ENCODE measurements at places on chromosomes 13 and 19.
A peak's percentile ranks its signal among the peaks of the same experiment; 100 is the strongest.

DNA sequence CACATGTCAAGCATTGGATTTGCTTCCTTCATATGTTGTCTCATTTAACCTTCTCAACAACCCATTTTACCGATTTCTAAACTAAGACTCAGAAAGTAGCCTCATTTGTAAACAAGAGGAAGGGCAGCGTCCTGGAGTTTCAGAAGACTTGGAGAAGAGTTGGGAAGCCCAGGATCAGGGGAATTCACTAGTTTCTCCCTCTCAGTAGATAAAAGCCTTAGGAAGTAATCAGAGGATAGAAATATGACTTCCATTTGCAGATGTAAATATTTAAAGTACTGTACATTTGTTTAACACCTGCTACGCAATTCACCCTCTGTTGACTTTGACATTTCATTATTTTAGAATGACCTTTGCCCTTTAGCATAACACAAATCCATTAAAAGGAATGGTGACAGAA, 216.4 kb downstream of the DCT start:
- no peak for DNase-seq

DNA sequence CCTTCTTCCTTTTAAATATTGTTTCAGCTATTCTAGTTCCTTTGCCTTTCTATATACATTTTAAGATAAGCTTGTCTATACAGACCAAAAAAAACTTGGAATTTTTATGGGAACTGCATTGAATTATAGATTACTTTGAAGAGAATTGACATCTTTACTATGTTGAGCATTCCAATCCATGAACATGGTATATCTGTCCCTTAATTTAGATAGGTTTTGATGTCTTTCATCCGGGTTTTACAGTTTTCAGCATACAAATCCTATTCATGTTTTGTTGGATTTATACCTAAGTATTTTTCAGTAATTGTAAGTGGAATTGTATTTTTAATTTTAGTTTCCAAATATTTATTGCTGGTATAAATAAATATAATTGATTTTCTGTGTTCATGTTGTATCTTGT, 12.2 kb upstream of the IFNL1 start:
- no peak for DNase-seq

DNA sequence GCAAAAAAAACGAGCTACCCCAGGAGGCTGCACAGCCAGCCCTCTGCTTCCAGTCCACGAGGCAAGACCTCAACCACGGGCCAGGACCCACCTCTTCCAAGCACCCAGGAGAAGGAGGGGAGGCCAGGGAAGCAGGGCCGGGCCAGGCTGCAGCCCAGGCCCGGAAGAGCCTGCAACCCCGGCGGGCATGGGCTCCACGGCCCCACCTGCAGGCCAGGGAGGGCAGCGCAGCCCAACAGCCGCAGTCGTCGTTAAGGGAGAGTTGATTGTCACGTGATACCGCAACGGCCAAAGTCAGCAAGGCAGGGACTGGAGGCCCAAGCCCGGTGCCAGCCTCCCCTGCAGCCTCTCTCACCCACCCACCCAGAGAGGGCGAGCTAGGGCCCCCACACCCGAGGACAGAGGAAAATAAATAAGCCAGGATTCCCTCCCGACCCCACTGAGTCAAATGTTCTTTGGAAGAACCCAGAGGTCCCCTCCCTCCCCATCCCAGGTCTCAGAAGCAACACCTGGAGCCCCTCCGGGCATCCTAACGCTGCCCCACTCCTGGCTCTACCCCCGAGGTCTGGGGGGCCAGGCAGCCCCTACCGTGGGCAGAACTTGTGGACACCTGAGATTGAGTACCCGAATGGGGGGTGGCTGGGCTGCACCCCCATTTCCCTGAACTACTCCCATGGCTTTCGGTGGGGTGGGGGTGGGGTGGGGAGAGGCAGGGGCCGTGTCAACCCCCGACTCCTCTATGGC, 5.2 kb upstream of the REXO1 start:
- peak; percentile 74 for DNase-seq

DNA sequence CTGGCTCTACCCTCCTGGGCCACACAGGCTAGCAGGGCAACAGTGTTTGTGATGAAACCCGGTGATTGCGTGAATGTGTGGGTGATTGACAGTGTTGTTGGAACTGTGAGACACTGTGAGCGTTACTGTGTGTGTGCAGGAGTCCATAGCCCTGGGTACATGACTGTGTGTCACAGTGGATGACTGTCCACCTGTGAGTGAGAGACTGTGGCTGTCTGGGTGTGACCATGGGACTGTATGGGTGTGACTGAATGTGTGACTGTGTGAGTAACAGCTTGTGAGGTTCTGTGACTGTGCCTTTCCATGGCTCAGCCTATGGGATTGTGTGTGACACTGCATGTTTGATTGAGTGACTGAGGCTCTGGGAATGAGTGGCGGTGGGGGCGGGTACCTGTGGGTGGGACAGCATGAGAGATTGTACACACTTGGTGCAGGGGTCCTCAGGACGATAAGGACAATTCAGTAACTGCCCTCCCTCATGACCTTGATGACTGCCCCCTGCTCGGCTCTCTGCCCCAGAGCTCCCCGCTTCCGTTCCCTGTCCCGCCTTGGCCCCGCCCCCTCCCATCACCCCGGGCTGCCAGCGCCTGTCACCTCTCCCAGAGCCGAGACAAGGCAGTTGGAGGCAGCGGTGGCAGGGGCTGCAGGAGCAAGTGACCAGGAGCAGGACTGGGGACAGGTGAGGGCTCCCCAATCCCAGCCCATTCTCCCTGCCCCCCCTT, at the start of gene GIPR:
TSS of gene GIPR (plus strand) at position 602 of the 722 bp plus-strand sequence. CDS start 1,300 bp downstream, outside the sequence.
- peak; percentile 79 for DNase-seq

- no peak for DNase-seq
Measured at GRCh38 chr13:41370736-41371135, 59.7 kb downstream of the NAA16 start.

- DNase-seq, result no peak
Measured at GRCh38 chr13:111514610-111515306, 194.3 kb downstream of the TEX29 start.

GRCh38 chr13:83549671-83550070, 332.6 kb downstream of the SLITRK1 start:
- no peak for DNase-seq

Measured in inflammatory macrophage treated with lipopolysaccharide for 1 hour (primary cell).